RPMI7951 (cell line): ENCODE measurements at places on chromosomes 4 and X. TPM values are rescaled to one million over a fixed set of nuclear protein-coding genes. Genes with fewer than 3 reads are reported as not detected.

Gene MAGEA6
- total RNA-seq, result 85.4 and 95.8 TPM in 2 replicates

Gene HELT
- total RNA-seq, result not detected in 2 replicates

Gene ABLIM2
- under 0.01 and 0.29 TPM in 2 replicates for total RNA-seq

DNA sequence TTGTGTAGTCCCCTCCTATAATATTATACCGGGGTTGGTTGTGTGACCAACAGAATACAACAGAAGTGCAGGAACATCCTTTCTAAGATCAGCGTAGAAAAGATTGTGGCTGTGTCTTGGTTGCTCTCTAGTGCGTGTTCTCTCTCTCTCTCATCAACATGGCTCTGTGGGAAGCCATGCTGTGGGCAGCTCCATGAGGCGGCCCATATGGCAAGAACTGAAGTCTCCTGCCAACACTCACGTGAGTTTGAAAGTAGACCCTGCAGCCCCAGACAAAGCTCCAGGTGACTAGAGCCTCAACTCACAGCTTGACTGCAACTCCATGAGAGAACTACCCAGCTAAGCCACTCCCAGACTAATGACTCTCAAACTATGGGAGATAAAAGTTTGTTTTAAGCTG is 118.7 kb downstream of the TSPAN5 start:
- no peak for DNase-seq

Gene DUSP21
- not detected in 2 replicates for total RNA-seq

DNA sequence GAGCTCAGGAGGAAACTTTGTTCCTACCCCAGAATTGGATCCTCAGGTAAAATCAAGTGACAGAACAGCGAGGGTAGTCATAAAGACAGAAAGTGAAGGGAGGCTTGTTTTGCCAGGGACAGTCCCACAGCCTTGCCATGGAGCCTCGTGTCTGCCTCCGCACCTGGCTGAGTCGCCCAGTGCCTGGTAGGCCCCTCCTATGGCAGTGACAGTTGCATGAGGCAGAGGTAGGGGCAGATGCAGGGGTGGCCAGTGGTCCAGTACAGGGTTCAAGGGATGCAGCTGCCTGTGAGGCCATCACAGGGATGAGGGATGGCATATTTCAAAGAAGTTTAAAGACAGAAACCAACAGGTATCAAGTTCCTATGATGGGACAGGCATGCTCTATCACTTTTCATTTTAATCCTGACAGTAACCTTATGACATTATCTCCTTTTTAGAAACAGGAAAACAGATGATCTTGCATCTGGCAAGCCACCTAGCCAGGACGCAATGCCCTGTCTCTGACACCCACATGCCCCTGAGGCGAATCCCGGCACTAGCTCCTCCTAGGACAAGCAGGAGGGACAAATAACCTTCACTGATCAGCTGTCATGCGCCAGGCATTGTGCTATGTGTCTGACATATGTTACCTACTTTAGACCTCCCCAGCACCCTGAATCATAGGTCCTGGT is 127.4 kb upstream of the ENPP6 start:
- no peak for DNase-seq

DNA sequence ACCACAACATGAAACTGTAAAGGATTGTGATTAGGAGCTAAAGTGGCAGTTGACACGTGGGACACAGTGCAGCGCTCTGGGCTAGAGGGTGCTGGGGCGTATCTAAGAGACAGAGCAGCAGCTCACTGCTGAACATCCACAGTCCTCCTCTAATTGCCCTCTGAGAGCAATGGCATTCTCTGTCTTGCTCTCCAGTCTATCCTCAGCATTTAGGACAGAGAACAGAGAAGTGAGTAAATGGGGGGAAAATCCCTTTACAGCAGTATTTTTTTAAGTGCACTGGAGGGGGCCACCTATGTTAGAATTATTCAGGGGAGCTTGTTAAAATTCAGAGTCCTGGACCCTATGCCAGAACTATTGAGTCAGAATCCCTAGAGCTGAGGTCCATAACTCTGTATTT is 4.2 kb upstream of the TMEM154 start:
- DNase-seq, result no peak

DNA sequence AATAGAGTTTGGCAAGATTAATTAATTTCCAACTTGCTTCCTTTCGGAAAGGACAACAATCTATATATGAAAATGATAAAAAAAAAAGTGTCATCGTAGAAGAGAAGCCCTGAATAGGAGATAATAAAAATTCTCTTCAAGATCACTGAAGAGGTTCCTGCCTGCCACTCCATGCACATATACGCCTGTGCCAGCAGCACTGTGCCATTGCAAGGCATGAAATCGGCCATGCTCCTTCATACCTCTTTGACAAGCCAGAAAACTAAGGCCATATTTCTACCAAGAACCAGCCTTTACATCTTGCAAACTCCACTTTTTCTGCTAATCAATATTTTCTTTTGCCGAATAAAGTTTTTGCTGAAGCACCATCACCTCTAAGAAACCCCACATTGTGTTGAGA is 365.5 kb downstream of the CXXC4 start:
- no peak for DNase-seq

Gene TGIF2LX
- total RNA-seq, result not detected in 2 replicates

Gene FGD1
- total RNA-seq, result 7.0 and 8.0 TPM in 2 replicates

Gene SMIM10L2A
- not detected in 2 replicates for total RNA-seq

GRCh38 chr4:8428288-8429097 is 12.0 kb downstream of the ACOX3 start:
- DNase-seq, result peak; percentile 82

- DNase-seq, result no peak
Measured at GRCh38 chr4:164890691-164891090, 13.7 kb downstream of the APELA start.

Gene EDA2R
- 0.72 and 1.6 TPM in 2 replicates for total RNA-seq

Gene IL21
- total RNA-seq, result not detected in 2 replicates

- DNase-seq, result no peak
Measured at GRCh38 chr4:3857269-3857926, 91.2 kb downstream of the ADRA2C start.

GRCh38 chr4:79576429-79576753 is 168.4 kb upstream of the GK2 start:
- peak; percentile 17 for DNase-seq

Gene TIGD4
- total RNA-seq, result under 0.01 and 0.10 TPM in 2 replicates

GRCh38 chr4:1187182-1187581 is 14.8 kb upstream of the SPON2 start:
- no peak for DNase-seq

DNA sequence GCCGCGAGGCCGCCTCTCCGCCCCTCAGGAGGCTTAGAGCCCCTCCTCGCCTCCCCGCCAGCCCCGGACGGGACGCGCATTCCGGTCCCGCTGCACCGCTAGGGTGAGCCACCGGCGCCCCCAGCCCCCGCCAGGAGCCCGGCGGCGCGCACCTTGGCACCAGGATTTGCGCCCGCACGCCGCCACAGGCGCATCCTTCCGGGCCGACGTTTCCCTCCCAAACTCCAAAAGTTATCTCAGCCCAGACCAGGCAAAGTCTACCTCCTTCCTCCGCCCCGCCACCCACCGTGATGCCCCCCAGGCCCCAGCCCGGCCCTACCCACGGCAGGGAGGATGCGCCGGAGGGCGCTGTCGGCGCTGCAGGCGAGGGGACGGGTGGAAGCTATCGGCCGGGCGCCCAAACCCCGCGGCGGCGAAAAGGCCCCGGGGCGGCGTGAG is 538 bp downstream of the SCML2 start:
- peak; percentile 0 for DNase-seq

Gene CD40LG
- total RNA-seq, result not detected in 2 replicates

- DNase-seq, result peak; percentile 10
Measured at GRCh38 chr4:103075435-103075893, 1.1 kb downstream of the SLC9B2 start.

Gene ACE2
- total RNA-seq, result not detected in 2 replicates

DNA sequence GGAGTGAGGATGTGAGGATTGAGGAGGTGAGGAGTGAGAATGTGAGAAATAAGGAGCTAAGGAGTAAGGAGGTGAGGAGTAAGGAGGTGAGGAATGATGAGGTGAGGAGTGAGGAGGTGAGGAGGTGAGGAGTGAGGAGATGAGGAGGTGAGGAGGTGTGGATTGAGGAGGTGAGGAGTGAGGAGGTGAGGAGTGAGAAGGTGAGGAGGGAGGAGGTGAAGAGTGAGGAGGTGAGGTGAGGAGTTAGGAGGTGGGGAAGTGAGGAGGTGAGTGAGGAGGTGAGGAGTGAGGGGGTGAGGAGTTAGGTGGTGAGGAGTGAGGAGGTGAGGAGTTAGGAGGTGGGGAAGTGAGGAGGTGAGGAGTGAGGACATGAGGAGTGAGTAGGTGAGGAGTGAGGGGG is 74.8 kb upstream of the MXD4 start:
- no peak for DNase-seq

- DNase-seq, result no peak
Measured at GRCh38 chr4:187903700-187904099, 91.9 kb upstream of the ZFP42 start.

- no peak for DNase-seq
Measured at GRCh38 chr4:137523329-137523728, 9.0 kb downstream of the PCDH18 start.

DNA sequence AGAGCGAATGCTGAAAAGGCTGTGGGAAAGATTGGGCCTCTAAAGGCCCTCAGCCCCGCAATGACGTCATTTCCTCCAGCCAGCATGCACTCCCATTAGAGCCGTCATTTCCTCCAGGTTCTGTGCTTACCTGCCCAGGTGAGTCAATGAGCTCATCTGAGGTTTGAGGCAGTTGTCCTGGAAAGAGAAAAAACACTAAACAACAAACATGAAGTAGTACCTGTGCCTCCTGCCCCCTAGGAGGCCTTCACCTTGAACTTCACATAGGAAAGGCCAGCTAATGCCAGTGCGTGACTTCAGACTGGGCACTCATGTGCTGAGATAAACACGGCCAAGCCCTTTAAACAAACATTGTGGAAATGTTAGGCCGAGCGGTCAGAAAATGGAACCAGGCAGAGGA is 55.9 kb downstream of the FHDC1 start:
- DNase-seq, result no peak

Gene ADH1B
- not detected in 2 replicates for total RNA-seq

DNA sequence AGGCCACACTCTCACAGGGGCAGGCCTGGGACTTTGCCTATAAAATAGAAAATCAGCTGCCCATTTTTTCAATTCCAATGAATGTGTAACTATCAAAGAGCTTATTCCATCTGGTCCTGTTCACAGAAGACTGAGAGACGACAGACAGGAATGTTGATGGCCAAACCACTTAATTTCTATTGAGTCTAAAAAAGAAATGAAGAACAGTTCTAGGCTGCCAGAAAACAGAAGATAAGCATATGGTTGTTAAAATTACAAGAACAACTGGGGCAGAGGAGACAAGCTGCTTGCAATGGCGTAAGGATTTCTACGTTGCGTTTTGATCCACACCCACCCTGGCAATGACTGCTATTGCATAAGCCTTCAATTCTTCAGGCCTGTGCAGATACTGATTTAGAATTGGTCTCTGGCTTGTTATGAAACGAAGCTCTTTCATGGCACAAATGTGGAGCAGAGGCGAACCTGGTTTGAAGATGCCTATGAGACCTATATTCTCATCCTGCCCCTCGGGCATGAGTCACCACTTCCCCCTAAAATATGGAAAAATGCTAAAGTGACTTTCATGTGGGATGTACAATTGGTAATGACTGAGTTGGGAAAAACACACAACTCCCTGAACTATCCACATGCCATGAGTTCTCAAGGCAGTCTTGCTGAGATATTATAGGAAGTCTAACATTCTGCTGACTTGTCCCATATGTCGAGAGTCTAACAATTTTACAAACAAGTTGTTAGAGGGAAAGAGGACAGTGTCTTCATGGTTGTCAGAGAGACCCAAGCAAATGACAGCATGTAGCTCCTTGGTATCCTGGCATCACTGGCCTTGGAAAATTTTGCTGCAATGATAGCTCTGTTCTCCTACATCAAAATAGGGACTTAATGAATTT is 37.9 kb upstream of the SORBS2 start:
- DNase-seq, result peak; percentile 26

Gene FTSJ1
- total RNA-seq, result 120 and 137 TPM in 2 replicates

GRCh38 chr4:114302472-114302871 is 296.1 kb upstream of the UGT8 start:
- peak; percentile 1 for DNase-seq

- DNase-seq, result no peak
Measured at GRCh38 chr4:76641758-76642157, 206.7 kb downstream of the SHROOM3 start.

- peak; percentile 22 for DNase-seq
Measured at GRCh38 chr4:159434114-159434870, 331.4 kb downstream of the RAPGEF2 start.

GRCh38 chr4:147846318-147847155 is 114.6 kb downstream of the ARHGAP10 start:
- DNase-seq, result no peak

Gene SMARCAD1
- total RNA-seq, result 24.9 and 30.8 TPM in 2 replicates

DNA sequence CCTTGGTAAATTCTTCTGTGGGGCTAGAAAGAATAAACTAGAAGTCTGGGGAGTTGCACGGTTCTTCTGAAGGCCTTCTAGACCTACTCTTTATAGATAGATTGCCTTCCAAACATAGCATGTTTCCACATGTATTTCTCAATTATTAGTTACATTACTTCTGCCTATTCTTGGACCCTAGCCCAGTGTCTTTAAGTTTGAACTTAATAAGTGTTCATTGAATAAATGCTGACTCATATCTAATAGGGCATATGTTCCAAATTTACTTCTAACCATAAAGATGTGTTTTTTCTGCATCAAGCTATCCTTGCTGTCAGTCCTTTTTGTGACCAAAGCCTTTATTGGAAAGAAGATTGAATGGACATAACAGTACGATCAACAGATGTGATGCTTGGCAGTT is 503.6 kb upstream of the ZFP42 start:
- DNase-seq, result no peak

GRCh38 chr4:114600672-114601071 is 2.1 kb downstream of the UGT8 start:
- DNase-seq, result no peak

Gene COL25A1
- total RNA-seq, result not detected in 2 replicates

Gene NMU
- total RNA-seq, result 5.5 and 7.3 TPM in 2 replicates

GRCh38 chr4:83644677-83645659 is 109.1 kb downstream of the GPAT3 start:
- peak; percentile 55 for DNase-seq

- no peak for DNase-seq
Measured at GRCh38 chr4:10981576-10981975, 297.0 kb upstream of the CLNK start.

- no peak for DNase-seq
Measured at GRCh38 chr4:83536362-83537272, 709 bp downstream of the GPAT3 start.

Gene S100G
- total RNA-seq, result not detected in 2 replicates

- DNase-seq, result no peak
Measured at GRCh38 chr4:95693594-95693993, 144.8 kb upstream of the UNC5C start.
